Cortex of kidney (tissue), 1 donor: ENCODE measurements at places on chromosomes 12 and 14.

DNA sequence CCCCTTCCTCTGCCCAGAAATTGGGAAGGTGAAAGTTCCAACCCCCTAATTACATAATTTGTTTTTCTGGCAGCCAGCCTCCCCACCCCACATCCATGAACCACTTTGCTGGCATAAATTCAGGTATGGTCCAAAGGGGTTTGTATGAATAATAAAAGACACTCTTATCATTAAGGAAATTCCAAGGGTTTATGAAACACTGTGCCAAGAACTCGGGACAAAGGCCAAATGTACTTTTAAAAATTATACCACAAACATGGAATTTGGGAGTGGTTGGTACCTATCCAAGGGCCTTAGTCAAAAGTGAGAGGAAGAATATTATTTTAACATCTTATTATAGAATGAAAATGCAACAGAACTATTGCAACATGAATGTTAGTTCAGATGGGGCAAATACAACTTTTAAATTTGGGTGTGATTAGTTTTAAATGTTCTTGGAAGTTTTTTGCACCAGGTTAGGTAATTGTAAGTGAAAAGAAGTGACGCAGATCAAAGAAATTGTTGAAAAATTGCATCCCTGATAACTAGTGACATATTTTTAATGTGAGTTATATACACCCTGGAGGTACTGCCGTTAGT is 217.8 kb downstream of the TMEM117 start:
- DNase-seq, result no peak

GRCh38 chr12:24408305-24408704 is 458.8 kb upstream of the SOX5 start:
- no peak for DNase-seq

GRCh38 chr14:97299661-97300060 is 502.5 kb downstream of the VRK1 start:
- DNase-seq, result no peak

DNA sequence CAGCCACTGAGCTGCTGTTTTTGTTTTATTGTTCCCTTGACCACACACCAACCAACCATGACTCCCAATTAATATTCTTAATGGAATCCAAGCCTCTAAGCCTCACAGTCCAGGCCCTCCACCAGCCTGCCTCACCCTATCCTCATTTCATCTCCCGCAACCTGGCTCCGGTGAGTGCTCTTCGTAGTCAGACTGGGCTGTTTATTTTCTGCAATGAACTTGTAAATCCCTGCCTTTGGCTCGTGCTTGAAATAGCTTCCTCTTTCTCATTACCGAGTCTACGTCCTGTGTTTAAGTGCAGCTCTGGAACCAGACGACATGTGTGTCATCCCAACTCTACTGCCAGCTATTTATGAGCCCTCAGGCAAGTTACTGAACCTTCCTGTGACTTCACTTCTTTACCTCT is 12.4 kb upstream of the ETFBKMT start:
- DNase-seq, result no peak

DNA sequence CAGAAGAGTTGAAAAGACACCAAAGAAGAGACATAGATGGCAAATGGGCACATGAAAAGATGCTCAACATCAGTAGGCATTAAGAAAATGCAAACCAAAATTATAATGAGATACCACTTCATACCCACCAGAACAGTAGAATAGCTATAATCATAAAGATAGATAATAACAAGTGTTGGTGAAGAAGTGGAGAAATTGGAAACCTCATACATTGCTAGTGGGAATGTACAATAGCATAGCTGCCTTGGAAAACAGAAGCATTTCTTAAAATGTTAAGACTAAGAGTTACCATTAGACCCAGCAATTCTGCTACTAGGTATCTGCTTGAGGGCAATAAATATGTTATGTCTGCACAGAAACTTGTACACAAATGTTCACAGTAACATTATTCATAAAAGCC is 78.8 kb downstream of the ACADS start:
- DNase-seq, result no peak

GRCh38 chr14:91396959-91397815 is 20.4 kb downstream of the CCDC88C start:
- DNase-seq, result no peak

- no peak for DNase-seq
Observed at GRCh38 chr14:104749111-104749649, 3.8 kb upstream of the SIVA1 start.

- DNase-seq, result no peak
Observed at GRCh38 chr14:90890322-90891020, 74.2 kb upstream of the TTC7B start.

GRCh38 chr12:9721394-9722092 is 11.4 kb downstream of the CLECL1 start:
- DNase-seq, result no peak

DNA sequence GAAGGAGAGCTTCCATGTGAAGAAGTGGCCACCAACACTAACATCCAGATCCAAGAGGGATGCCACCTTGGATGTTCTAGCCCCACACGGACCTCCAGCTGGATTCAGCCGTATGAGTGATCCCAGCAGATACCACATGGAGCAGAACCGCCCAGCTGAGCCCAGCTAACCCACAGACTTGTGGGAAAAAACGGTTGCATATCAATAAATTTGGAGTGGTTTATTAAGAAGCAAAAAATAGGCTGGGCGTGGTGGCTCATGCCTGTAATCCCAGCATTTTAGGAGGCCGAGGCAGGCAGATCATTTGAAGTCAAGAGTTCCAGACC is 11.9 kb upstream of the IFT81 start:
- DNase-seq, result no peak

- DNase-seq, result no peak
Observed at GRCh38 chr14:76718306-76719040, 42.8 kb upstream of the VASH1 start.

DNA sequence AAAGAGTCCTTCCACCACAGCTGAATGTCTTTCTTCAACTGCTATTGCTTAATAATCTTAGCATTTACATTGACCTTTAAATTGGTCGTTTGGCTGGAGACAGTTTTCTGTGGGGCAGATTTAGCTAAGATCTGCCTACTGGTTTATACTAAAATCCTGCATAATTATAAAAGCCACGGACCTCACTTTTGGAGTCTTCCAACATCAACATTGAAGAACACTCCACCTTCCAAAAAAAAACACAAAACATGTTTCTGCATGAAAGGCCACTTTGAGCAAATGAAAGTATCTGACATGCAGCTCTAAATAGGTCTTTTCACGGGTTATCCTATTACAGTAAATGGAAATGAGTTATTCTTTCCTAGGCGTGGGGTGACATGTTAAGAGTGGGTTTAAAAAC is 57.0 kb upstream of the KRR1 start:
- no peak for DNase-seq
